ENCODE measurements at places on chromosomes 13 and 19.

- no peak for DNase-seq
Measured at GRCh38 chr19:40469011-40469410, 2.2 kb downstream of the SPTBN4 start.

DNA sequence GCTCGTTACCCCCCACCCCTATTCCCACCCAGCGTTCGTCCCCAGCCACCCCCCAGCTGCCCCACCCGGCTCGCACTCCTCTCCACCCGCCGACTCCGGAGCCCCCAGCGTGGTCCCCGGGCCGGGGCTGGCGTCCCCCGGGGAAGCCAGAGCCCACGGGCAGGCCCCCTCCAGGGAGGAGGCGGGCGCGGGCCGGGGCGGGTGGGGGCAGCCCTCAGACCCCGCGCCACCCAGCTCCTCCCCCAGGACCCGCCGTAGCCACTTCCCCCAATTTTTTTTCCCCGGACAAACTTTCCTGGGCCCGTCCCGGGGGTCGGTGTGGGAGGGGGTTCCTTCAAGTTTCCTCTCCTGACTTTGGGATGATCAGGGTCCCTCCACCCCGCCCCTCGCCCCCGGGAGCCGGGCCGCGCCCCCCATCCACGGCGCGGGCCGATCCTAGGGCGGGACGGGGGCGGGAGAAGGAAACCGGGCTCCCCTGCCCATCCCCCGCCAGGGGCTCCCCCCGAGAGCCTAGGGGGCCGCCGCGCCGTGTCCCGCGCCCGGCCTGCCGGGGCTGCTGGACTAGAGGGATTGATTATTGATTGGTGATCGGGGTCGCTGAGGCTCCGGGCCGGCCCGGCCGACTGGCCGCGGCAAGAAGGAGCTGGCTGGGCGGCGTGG lies 927 bp upstream of the TSHZ3 start:
- no peak for DNase-seq

DNA sequence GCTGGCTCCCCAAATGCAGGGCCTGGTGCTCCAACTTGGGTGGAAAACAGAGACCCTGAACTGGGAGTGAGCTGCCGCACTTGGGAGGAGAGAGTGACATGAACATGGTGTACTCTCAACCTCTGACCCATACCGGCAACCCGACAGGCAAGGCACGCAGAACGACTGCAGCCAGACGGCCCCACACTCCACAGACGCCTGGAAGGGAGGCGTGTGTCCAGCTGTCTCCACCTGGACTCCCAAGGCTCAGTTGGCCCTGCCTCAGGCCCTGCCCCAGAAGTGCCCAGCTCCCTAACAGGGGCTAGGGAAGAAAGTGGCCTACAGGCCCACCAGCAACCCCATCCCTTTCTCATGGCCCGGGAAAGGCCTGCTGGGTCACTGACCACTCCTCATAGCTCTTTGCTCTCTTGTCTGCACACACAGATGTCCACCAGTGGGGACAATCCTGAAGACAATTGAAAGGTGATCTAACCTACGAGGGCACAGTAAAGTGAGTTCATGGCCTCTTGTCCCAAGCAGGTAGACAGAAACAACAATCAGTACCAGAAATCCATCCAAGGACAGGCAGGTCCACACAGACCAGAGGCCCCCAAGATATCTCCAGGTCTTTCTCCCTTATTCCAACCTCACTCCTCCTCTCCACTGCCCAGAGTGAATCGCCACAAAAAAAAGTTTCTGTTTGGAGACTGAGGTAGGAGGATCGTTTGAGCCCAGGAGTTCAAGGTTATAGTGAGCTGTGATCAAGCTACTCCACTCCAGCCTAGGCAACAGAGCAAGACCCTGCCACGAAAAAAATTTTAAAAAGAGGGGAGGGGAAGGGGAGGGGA lies 28.2 kb downstream of the ELL start:
- no peak for DNase-seq

DNA sequence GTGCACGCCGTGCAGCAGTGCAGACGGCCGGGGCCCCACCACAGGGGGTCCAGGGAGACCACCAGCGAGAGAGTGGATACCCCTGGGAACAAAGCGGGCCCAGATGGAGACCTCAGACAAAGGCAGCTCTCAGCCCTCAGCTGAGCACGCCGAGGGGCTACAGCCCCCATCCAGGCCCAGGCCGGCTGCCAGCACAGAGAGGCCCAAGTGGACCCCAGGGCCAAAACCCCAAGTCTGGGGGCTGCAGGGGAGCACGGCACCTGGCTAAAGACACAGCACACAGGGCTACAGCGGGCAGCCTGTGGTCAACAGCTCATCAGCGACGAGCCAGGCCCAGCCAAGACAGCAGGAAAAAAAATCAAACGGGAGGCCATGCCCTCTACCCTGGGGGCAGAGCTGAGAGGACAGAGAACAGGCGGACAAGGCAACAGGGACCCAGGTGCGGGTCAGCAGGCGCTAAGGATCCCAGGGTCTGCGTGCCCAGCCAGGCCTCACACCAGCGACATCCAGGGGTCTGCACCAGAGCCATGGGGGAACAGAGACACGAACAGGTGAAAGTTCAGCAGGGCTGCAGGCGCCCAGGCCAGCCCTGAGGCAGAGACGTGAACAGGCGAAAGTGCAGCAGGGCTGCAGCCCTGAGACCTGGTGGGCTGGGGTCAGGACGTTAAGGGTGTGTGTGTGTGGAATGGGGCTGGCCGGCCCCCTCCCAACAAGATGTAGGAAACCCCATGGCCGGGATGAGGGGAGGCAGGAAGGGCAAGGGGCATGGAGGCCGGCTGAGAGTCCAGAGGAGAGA lies 34.3 kb downstream of the RASA3 start:
- no peak for DNase-seq

- no peak for DNase-seq
Measured at GRCh38 chr19:47351548-47351947, 2.4 kb downstream of the DHX34 start.
